Right renal pelvis (tissue), 4 donors: ENCODE measurements at places on chromosomes 5 and 9.

DNA sequence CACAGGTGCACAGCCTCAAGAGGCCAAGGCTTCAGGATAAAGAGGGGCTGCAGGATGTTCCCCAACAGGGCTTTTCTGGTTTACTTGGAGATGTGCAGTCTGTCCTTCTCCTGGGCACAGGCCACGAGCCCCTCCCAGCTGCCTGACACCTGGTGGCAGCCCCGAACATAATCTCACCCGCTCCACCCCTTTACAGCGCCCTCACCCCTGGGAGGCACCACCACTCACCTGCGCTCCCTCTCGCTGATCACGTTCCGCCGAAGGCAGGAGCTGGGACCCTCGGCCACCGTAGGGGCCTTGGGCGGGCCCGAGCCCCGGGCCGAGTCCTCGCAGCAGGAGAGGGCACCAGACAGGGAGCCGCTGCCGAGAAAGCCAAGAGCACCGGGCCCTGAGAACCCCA is 514 bp downstream of the SOHLH1 start:
- no peak for DNase-seq

GRCh38 chr5:167657016-167657415 is 634.4 kb upstream of the WWC1 start:
- DNase-seq, result no peak

GRCh38 chr9:129280623-129281271 is 102.7 kb upstream of the IER5L start:
- no peak for DNase-seq

- no peak for DNase-seq
Measured at GRCh38 chr9:38371495-38371894, 21.0 kb upstream of the ALDH1B1 start.

DNA sequence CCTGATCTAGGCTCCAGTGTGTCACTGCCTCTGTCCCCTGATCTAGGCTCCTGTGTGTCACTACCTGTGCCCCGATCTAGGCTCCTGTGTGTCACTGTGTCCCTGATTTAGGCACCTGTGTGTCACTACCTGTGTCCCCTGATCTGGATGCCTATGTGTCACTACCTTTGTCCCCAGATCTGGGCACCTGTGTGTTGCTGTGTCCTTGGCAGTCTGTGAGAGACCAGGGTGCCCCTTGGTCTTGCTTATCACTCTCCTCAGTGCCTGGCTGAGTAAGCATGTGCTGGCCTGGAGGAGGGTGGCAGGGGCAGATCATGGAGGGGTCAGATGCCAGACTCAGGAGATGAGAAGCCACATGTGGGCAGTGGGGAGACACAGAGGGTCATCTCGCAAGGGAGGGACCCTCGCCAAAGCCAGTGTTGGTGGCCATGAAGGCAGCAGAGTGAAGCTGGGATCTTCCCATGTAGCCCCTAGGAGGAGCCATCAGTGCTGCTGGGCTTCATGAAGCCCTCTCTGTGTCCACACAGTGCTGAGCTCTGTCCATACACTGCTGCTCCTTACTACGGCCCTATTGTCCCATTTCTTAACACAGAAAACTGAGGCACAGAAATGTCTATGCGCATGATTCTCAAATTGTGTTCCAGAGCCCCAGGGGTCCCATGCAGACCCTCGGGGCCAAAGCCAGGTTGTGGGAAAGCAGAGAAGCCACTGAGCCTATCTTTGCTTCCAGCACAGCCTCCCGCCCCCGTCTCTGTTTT is 15.5 kb downstream of the OLFML2A start:
- no peak for DNase-seq

- DNase-seq, result no peak
Measured at GRCh38 chr5:141714542-141715310, 32.7 kb upstream of the ARAP3 start.

- no peak for DNase-seq
Measured at GRCh38 chr5:172251419-172251818, 32.1 kb downstream of the UBTD2 start.

DNA sequence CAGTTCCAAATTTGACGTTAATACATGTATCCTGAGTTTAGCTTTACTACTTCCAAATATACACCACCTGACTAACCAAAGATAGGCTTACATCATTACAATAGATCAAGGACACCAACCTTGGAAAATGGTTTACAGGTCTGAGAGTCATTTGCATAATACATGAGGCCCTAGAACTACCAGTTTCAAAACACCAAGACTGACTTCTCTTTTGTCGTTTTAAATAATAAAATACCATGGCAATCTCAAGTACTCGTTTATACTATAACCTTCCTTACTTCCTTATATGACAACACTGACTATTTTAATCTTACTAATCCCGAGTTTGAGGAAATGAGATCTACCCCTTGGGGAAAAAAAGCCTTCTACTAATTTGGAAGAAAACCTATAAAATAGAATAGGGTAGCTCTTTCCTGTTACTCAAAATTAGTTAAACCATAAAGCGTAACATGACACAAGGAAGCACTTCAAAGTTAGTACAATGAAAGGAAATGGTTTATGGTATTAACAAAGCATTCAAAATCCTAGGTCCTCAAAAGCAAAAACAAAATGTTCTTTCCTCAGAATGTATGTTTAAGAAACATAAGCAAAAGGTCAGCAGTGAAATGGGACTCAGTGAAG is 42.1 kb downstream of the UBQLN1 start:
- DNase-seq, result no peak

- DNase-seq, result no peak
Measured at GRCh38 chr5:54902791-54903473, 82.5 kb downstream of the ESM1 start.

GRCh38 chr9:134382733-134383132 is 56.5 kb downstream of the RXRA start:
- no peak for DNase-seq

DNA sequence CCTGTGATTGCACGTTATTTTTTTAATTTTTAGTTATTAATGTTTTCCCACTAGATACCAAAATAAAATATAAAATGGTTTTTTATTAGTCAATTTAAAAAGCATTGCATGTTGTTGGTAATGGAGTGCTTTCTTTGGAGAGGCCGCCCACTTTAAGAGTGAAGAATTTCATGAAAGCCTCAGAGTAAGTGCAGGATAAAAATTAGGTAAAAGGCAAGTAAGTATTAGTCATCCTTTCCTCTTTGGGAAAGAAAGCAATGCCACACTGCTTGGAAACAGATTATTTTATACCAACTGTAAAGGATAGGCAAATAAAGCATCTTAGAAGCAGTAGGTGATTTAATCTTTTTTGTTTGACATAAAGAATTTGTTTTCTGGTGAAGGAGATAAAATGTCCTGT is 62.9 kb downstream of the HSD17B4 start:
- DNase-seq, result no peak

DNA sequence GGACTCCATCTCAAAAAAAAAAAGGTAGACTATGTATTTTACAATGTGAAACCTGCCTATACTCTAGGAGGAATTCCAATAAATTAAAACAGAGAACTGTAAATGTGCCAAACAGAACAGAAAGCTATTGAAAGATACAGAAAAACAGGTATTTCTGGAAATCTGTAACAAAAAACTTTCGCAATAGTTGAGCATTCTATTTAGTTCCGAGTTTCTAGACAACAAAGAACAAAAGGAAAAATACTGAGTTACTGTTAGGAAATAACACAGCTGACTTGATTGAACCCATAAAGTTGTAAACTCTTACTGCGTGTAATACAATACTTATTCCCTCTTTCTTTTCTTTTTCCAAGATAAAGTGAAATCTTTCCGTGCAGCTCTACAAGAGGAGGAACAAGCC is 18.6 kb downstream of the DIMT1 start:
- no peak for DNase-seq

- DNase-seq, result no peak
Measured at GRCh38 chr9:97075289-97075985, 36.5 kb upstream of the CTSV start.

GRCh38 chr5:3122216-3122615 is 370.7 kb upstream of the IRX2 start:
- DNase-seq, result no peak

DNA sequence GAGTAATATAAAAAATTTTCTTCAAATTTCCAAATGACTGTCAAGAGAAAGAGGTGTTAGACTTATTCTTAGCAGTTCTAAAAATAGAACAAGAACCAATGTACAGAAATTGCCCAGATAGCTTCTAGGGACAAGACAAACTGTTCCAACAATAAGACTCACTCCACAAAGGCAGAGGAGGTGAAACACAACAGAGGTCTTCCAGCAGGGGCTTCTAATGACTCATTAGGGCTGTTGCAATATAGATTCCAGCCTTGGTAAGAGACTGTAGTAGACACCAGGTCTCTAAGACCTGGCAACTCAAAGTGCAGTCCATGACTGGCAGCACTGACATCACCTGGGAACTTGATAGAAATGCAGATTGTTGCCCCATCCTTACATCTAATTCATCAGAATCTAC is 134.6 kb upstream of the VLDLR start:
- no peak for DNase-seq

- DNase-seq, result no peak
Measured at GRCh38 chr5:176161431-176161830, 76.8 kb upstream of the SIMC1 start.

GRCh38 chr5:20113931-20114330 is 125.9 kb upstream of the CDH18 start:
- DNase-seq, result no peak

GRCh38 chr9:106588626-106589025 is 274.3 kb upstream of the ZNF462 start:
- DNase-seq, result no peak

GRCh38 chr5:6522331-6522730 is 73.7 kb downstream of the UBE2QL1 start:
- DNase-seq, result no peak

DNA sequence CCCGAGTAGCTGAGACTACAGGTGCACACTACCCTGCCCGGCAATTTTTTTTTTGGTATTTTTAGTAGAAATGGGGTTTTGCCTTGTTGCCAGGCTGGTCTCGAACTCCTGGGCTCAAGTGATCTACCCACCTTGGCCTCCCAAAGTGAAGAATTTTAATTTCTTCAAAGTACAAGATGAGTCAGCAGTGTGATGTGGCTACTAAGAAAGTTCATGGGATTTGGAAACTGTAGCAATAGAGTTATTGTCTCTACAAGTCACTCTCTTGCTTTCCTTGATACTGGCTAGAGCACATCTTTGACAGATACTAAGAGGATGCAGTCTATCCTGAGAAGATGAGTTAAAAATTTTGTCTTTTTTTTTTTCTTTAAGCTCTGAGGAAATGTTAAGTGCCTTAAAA is 1.6 kb downstream of the CREB3 start:
- DNase-seq, result no peak

DNA sequence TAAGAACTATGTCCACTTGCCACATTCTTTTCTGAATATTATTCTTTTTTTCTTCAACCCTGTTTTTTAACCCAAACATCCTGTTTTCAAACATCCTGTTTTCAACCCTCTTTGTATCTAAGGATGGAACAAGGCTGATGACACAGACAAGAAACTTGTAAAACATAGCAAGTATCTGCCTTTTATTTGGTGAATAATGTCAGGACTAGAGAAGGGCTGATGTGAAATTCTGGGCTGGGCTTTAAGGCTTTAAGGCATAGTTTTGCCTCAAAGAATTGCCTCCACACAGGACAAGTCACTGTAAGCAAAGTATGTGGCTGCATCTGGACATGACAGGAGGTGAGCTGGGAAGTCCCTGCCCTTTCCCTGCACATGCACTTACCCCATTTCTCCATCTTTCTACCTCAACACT is 42.5 kb upstream of the RIC1 start:
- no peak for DNase-seq

DNA sequence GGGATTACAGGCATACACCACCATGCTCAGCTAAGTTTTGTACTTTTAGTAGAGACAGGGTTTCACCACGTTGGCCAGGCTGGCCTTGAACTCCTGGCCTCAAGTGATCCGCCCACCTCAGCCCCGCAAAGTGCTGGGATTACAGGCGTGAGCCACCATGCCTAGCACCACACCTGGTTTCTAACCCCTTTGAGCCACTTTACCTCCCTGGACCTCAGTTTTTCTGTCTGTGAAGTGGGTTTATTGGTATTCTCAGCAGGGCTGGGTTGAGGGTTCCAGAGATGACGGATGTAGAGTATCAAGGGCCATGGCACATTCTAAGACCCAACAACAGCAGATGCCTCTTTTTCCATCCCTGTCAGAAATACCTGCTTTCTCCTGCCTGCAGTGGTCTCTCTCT is 38.6 kb downstream of the AMBP start:
- no peak for DNase-seq

GRCh38 chr9:114526807-114527206 is 21.5 kb upstream of the WHRN start:
- no peak for DNase-seq

DNA sequence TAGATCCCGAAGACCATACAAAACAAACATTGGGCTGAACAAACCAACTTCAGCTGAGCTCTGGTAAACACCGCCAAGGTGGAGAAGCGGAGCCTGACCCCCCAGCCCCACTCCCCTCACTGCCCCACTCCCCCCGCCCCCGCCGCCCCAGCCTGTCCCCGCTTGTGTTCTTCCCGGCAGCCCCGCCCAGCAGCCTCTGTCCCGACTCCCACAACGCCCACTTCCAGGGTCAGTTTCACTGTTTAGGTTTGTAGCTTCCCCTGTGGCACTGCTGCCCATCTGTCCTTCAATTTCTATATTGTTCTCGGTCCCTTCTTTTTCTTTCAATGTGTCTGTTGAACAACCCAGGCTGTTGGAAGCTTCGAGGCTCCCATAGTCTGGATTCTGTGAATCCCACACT is 112.0 kb upstream of the CACNA1B start:
- DNase-seq, result no peak

- DNase-seq, result no peak
Measured at GRCh38 chr9:14423815-14424261, 109.9 kb upstream of the NFIB start.

- no peak for DNase-seq
Measured at GRCh38 chr9:105661011-105661410, 1.2 kb upstream of the TAL2 start.

DNA sequence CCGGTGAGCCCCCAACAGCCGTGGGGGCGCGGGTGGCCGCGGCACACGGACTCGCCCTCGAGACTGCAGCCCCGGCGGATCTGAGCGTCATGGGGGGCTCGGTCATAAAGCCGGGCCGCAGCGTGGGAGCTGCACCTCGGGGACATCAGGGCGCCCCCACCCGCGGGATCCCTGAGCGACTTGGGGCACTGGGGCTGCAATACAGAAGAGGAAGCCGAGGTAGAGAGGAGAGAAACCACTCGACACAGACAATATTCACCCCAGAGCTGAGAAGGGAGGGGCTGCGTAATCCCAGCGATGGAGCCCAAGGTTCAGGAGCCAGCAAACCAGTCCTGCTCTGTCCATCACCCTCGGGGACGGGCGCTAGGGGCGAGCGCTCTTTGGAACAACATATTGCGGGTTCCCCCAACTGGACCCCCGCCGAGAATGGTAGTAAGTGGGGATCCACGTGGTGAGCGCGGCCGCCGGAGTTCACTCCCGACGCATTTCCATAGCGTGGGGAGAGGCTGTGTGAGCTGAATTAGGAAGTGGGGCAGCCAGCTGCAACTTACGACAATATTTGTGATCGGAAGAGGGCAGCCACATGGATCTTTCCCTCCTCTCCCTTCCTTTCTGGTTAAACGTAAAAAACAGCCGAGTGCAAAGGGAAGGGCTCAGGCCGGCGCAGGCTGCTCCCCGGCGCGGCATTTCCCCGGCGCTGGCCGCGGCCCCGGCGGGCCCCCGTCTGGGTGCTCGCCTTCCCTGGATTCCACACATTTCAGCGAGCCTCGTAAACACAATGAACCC is 9.9 kb downstream of the PTCH1 start:
- DNase-seq, result no peak

- no peak for DNase-seq
Measured at GRCh38 chr9:107989099-107989498, 499.5 kb upstream of the KLF4 start.
